Esophagus squamous epithelium (tissue), 5 donors: ENCODE measurements at places on chromosomes 1 and 21.

DNA sequence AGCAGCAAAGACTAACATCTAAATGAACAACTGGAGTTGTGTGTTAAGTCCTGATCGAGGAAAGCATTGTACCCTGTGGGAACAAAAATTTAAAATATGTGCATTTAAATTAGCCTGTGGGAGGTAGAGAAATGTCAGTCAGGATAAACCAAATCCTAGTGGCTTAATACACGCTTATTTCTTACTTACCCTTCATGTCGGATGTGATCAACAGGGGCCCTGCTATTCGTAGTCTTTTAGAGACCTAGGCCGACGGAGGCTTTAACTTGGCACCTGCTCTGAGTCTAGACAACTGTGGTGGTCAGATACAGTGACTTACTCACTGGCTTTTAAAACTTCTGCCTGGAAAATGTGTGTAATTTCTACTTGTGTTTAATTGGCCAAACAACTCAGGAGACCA, 10.2 kb downstream of the GSTM3 start:
- DNase-seq, result no peak

GRCh38 chr1:167430849-167431242, 87.5 kb downstream of the CD247 start:
- DNase-seq, result no peak

GRCh38 chr1:101008229-101008834, 17.3 kb downstream of the DPH5 start:
- DNase-seq, result no peak

- no peak for DNase-seq
These were observed 138.9 kb downstream of the PROX1 start for GRCh38 chr1:214126697-214127146.

DNA sequence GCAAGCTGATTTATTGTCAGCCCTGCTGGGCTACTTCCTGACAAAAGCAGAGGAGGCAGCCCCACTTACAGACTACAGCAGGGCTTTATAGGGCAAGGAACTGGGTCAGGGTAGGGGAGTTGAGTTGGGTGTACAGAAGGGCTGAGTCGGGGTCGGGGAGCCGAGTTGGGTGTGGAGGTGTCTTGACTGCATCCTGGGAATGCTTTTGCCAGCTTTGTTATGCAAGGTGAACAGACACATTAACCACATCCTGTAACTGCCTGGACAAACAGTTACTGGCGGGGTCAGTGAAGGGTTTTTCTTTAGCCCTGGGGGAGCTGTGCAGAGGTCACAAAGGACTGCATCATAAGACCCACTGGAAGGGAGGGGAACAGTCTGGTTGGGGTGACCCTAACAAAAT, 39.1 kb upstream of the GBP5 start:
- DNase-seq, result no peak

DNA sequence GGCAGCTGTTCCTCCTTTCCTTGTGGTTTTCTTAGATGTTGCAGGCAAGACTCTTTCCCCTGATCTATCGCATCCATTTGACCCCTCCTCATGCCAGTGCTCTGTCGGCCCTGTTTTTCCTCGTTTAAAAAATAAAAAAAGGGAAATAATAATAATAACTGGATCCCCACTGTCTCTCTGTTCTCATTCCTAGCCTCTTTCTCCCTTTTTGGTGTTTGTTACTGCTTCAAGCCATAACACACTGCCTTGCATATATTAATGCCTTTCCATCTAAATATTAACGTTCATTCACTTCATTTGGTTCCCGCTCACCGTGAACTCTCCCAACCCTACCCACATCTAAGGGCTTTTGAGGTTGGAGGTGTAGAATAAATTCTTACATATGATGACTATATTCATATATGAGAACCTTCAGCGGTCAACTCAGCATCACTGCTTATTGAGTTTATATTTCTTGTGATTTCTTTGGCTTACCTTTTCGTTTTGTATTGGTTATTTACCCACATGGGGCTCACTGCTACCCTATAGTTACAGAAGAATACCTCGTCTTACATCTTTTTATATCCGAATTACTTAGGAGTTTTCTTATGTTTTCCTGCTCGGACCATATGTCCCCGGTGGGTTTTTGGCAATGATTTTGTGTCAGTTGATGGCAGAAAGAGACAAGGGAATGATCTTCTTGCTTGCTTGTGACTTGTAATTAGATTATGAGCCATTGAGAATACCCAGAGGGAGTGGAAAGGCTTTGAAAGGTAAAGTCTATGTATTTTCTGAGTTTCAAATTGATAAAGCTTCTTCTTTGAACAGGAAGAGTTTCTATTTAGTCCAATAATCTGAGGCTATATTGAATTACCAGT, 805 bp downstream of the ATG4C start:
- no peak for DNase-seq

DNA sequence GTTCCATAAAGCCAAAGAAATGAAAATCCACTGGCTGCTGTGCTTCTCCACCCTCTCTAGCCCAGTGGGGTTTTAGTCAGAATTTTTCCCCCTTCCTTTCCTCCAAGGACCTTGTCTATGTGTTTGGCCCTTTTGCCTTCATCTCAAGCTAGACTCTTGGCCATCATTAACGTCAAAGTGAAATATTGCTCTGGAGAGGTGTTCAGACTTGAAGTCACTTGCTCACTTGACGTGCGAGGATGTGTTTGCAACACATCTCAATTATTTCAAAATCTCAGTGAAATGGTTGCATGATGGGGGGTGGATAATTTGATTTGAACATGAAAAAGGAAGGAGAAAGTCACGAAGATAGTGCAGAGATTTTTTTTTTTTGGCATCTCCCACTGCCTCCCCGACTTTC, 13.6 kb downstream of the EVA1C start:
- no peak for DNase-seq

GRCh38 chr1:226322986-226323385, 14.0 kb upstream of the LIN9 start:
- no peak for DNase-seq

DNA sequence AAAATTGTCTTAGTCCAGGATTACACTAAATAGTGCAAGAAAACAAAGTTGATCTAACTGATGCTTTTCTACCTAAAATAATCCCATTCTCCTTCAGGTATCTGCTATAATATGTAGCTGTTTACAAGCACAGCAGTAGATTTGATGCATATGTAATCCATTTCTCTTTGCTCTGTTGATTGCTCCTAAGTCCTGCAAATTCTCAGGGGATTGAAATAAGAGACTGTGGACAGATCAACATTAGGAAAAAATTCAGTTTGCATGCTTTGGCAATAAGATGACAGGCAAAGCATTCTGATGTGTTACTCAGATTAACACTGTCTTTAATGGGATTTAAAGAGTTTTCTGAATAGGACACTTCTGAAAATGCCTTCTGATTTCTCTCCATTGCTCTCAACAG, 34.7 kb downstream of the RNF11 start:
- no peak for DNase-seq

DNA sequence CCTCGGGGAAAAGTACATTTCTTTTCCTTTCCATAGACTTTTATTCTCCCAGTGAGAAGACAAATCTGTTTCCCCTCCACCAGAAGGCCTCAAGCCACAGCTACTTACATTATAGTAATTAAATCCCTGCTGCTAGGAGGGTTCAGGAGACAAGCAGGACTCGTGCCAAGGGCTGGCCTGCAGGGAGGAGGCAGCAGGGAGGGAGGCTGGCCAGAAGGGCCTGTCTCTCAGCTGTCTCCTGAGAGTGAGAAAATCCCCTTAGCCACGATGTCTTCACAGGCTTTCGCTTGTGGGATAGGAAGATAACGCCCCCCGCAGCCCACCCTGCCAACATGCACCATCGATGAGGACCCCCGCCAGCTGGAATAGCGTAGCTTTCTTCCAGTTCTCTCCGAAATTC, 14.0 kb downstream of the KCNN3 start:
- no peak for DNase-seq

- DNase-seq, result no peak
These were observed 115.5 kb downstream of the DHRS3 start for GRCh38 chr1:12502336-12503109.

- DNase-seq, result no peak
These were observed 61.2 kb upstream of the NFASC start for GRCh38 chr1:204809488-204809887.

DNA sequence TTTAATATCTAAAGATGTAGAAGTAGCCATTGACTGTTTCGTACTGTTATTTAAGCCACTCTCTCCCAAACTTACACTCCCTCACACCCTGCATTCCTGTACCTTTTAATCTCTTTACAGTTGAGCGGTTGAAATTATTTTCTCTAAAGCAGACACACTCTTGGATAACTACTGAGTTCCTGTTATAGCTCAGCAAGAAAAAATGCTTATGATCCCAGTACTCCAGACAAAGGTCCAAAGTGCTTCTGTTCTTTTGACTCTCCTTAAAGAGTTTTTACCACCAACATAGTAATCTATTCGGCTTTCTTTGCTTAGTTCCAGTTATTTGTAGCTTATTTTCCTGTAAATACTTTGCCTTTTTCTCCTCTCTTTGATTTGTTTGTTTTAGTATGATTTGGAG, 100.1 kb downstream of the ATF6 start:
- DNase-seq, result no peak

GRCh38 chr1:46289976-46290375, 13.4 kb downstream of the LRRC41 start:
- DNase-seq, result no peak

DNA sequence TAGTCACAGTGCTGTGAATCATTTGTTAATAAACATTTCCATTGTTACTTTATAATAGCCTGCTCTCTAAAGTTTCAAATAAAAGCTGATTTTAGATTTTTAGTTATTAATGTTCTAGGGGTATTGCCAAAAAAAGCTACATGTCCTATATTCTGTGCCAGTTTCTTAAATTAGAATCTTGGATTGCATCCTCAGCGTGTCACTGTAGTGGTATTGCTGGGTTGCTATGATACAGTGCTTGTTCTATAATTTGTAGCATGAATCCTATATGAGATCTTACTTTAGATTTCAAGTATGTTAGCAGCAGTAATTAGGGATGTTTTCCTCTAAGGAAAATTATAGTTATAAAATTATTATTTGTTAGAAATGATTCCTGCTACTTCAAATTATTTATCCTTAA, 16.4 kb downstream of the PPP2R5A start:
- no peak for DNase-seq

DNA sequence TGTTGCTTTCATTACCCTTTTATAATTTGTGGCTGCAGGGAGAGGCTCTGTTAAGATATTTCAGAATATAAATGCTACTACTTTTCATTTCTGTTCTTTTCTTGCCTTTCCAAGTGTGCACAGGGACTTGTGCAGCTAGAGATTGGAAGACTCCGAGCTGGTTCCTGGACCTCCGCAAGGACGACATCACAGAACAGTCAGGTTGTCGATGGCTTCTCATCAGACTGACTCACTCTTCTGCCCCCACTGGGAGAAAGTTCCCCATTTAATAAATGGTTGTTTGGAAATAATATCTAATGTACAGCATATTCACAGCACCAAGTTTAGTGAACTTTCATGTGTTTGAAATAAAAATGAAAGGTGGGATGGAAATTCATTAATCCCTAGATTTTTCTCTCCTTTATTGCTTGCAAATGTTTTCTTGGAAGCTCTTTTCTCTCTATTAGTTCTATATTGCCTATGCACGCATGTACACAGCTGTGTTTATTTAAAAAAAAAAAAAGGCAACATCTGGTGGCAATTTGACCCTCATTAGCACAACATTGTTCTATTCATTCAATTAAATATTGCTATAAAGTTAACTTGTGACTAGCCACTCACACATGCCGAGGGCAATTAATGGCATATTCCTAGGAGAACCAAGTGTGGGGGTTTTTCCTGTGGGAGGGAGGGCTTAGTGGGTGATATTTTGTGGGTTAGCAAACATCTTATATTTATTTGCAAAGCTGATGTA, 77.5 kb upstream of the L1TD1 start:
- no peak for DNase-seq

GRCh38 chr21:36976228-36976861, 9.9 kb upstream of the HLCS start:
- no peak for DNase-seq

- no peak for DNase-seq
These were observed 751.3 kb upstream of the NEGR1 start for GRCh38 chr1:73033640-73034039.

GRCh38 chr1:156922986-156923669, 2.7 kb downstream of the LRRC71 start:
- DNase-seq, result no peak

GRCh38 chr1:46315669-46316403, 12.3 kb downstream of the UQCRH start:
- DNase-seq, result no peak

GRCh38 chr21:38525454-38525853, 27.2 kb upstream of the ERG start:
- no peak for DNase-seq

DNA sequence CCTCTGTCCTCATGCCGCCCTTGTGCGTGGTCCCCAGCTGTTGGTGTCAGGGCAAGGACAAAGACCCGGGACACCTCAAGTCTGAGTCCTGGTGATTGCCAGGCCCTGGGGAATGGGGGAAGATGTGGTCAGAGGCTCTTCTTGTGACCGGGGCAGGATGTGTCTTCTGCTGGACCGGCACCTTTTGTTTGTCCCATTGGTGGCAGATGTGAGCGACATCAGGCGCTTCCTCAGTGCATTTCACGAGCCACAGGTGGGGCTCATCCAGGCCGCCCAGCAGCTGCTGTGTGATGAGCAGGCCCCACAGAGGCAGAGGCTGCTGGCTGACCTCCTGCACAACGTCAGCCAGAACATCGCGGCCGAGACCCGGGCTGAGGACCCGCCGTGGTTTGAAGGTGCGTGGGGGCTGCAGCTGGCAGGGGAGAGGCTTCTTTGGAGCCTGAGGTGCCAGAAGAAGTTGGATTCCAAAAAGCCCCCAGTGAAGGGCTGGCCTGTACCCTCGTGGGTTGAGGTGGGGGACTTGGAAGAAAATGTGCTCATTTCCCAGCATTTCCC, 8.4 kb downstream of the DFFB start:
- DNase-seq, result no peak

DNA sequence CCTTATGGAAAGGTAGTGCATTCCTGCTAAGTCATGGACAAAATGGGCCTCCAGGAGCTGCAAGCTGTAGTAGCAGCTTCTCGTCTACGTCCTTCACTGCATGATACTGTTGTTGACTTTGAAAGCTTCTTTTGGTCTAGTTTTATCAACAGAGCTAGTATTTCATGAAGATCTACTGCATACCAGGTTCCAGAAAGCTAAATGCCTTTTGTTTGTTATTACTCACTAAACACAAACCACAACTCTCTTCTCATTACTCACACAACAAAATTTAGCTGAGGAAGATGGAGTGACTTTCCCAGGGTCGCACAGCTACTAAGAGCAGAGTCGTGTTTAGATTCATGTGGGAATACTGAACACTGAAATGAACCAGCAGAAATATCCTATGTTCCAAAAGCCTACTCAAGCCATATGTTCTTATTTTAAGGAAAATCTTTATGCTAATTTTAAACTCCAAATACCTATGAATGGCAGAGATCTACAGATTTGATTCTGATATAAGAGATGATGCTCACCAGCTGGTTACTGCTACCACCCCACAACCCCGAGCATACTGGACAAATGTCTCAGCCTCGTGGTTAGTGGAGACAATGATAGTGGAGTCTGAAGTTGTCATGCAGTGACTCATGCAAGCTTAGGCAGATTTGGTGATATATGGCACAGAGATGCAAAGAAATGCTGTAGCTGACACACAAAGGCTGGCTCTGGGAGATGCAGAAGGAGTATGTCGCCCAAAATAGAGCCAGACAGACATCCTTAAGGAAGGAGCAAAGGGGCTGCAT, 20.6 kb downstream of the PGBD2 start:
- no peak for DNase-seq

- DNase-seq, result no peak
These were observed 101.7 kb upstream of the PRMT6 start for GRCh38 chr1:106954661-106955229.

GRCh38 chr21:17359781-17360180, 153.1 kb upstream of the CXADR start:
- DNase-seq, result no peak

GRCh38 chr1:232519186-232519585, 110.7 kb downstream of the SIPA1L2 start:
- no peak for DNase-seq
